Stimulated activated CD4-positive, alpha-beta T cell treated with anti-CD3 and anti-CD28 coated beads, Interleukin-1b, Interleukin-23, amount 100 ng/mL, for 1 hour (primary cell): ENCODE measurements at places on chromosomes 4 and X.

- no peak for DNase-seq
Measured at GRCh38 chr4:1207157-1207470, 34.7 kb upstream of the SPON2 start.

DNA sequence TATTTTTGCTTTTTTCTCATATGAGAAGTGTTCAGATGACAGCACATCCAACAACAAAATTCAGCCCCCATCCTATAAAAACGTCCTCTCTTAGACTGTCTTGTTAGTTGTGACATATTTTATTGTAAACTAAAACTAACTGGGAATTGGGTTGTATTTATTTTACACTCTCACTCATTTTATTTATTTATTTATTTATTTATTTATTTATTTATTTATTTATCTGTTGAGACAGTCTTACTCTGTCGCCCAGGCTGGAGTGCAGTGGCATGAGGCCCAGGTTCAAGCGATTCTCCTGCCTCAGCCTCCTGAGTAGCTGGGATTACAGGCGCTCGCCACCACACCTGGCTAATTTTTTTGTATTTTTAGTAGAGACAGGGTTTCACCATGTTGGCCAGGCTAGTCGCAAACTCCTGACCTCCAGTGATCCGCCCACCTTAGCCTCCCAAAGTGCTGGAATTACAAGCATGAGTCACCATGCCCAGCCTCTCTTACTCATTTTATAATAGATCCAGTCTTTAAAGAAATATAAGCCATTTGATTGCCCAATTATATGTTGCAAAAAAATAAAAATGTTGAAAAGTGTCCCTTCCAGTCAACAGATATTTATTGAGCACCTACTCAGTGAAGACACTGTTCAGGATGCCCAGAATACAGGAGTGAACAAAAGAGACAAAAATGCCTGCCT is 44.6 kb downstream of the PALLD start:
- no peak for DNase-seq

GRCh38 chr4:5722328-5722727 is 11.3 kb downstream of the EVC start:
- DNase-seq, result no peak

DNA sequence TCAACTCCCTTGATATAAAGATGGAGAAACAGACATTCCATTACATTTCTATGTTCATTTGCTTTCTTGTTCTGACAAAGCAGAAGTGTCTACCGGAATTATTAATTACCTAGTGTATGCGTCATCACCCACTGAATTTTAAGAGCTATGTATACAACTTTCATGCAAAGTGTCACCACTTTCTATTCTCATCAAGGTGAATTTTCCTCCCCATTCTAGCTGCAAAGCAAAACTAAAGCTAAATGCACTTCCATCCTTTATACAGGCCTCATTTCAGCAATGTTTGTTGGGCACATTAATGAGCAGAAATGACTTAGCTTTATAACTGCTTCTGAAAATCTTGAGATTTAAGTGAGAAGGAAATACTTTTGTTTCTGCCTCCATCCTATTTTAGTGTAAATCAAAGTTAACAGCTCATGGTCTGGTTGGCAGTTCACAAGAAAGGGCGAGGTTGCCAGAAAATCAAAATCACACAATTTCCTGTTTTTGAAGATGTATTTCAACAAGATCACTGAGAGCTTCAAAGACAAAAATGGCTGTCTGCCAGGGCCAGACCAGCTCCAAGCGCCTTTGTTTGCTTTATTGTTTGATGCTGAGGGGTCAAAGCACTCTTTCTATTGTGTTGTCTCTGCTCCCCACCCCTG is 7.2 kb upstream of the FAM9C start:
- DNase-seq, result no peak

DNA sequence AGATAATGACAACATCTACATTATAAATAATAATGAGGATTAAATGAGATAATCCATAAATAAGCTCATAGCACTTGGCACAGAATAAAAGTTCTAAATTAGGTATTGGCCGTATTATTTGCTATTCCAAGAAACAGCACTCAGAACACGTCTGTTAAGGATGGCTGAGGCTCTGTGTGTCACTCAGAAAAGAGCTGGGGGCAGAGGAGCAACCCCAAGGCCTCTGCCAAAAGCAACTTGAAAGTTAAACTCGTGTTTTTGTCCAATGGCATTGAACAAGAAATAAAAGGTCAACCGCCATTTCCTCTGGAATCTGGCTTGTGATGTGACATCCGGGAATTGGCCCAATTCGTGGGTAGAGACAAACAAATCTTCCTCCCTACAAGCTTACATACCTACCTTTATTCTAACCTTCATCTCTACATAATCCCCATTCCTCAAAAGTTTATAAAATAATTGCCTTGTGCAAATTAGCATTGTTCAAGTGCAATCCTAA is 42.3 kb upstream of the FAM241A start:
- no peak for DNase-seq

GRCh38 chrX:24231641-24232179 is 82.2 kb downstream of the SUPT20HL2 start:
- DNase-seq, result no peak

DNA sequence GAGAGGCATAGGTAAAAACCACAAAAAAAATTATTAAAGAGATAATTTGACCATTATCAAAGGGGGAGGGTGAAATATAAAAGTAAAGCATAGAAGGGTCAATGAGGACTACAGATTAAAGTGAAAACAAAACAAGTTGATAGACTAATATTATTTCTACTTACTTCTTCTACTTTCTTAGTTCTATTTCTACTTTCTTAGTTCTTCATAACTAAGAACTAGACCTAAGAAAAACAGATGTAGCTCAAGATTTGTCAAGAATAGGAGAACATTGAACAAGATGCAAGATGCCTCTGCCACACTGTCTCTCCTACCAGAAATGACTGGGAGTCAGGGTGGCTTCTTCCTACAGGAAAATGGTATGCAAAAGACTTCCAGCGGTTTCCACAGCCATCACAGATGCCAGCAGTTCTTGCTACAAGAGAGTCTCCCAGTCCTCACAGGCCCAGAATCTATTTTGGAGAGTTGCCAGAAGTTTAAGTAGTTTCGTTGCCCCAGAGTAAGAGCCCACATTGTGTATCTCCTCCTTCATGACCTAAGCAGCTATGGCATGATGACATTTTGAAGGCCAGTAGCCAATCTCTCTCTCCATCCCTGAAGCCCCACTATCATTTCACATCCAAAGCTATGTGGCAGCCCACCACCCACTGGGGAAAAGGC is 42.9 kb upstream of the DDX60 start:
- DNase-seq, result no peak

- no peak for DNase-seq
Measured at GRCh38 chr4:38621028-38621684, 42.8 kb upstream of the KLF3 start.

DNA sequence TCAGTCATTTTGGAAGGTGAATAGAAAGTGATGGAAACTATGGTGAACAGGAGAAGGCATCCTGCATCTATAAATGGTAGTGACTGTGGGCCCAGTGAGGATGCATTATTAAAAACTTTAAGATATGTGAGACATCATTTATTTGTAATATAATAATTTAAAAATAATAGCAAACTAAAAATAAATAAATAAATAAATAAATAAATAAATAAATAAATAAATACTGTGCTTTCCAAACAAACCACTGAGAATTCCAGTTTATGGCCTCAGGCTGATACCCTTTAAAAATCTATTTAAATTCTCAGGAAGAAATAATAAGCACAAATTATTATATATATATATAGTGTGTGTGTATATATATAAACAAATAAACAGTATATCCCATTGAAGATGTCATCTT is 248.0 kb upstream of the DCAF8L1 start:
- no peak for DNase-seq

DNA sequence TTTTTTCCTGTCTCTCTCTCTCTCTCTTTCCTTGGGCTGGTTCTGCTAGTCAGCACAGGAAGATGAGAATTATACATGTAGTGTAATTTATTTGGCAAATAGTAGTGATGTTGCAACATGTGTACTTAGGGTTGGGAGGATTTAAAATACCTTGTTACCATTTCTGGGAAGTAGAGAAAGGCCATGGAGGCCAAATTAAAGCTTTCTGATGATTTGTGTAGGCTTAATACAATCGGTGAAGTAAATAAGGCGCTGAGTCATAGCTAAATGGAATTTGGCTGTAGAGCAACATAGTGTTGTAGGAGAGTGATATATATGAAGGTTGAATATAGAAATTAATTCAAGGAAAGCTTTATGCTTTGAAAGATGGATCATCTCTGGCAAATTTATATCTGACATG is 295.3 kb downstream of the GRID2 start:
- no peak for DNase-seq

GRCh38 chr4:138310991-138311390 is 68.8 kb upstream of the SLC7A11 start:
- DNase-seq, result no peak

DNA sequence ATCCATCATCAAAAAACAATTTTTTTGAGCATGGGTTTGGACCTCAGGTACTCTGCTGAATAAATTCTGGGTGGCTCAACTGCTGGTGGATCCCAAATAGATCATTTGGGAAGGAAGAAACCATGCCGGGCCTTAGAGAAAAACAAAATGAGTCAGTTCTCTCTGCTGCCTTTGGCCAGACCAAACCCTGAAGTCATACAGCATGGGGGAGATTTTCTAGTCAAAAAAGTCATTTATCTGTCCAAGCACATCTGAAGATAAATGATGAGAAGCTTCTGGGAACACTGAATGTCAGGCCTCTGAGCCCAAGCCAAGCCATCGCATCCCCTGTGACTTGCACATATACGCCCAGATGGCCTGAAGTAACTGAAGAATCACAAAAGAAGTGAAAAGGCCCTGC is 261.4 kb downstream of the DHX15 start:
- DNase-seq, result no peak

DNA sequence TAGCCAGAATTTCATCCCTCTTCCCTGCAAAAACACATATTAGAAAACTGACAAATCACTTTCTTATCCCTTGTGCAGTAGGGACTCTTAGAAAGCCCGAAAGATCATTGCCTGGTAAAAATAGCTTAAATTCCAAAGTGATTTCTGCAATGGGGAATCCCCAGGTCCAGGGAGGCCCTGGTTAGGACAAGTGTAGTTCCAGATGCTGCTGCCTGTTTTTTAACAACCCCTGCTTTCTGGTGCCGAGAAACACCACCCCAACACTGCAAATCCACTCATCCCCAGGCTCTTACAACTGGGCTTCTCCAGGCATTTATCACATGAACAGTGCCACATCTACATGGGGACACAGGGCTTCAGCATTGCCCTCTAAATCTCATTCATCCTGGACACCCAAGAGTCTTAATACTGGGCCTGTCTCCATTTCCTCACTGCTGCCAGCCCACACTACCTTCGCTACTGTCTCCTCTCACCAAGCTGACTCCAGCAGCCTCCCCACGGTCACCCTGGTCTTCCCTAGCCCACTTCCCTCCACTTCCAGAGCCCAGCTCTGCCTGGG is 112.2 kb upstream of the PSAPL1 start:
- DNase-seq, result no peak

DNA sequence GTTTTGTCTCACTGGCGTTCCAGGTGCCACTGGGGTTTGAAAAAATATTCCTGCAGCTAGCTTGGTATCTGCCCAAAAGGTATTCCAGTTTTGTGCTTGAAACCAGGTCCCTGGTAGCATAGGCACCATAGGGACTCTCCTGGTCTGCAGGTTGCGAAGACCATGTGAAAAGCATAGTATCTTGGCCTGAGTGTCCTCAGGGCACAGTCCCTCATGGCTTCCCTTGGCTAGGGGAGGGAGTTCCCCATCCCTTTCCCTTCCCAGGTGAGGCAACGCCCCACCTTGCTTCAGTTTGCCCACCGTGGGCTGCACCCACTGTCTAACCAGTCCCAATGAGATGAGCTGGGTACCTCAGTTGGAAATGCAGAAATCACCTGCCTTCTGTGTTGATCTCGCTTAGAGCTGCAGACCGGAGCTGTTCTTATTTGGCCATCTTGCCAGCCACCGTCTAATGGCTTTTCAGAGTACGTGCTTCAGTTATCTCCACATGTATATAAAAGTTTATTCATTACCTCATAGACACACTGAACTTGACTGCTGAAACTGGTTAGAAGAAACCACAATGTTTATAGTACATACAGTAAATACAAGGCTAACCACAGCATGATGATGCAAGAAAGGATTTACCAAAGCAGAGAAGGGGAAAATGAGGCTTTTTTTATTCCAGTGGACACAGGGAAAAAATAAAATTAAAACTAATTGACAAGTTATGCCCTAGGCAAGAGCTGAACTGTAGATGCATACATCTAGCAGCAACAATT is 10.6 kb downstream of the PBDC1 start:
- no peak for DNase-seq

GRCh38 chr4:128688846-128689437 is 120.6 kb upstream of the JADE1 start:
- no peak for DNase-seq

- no peak for DNase-seq
Measured at GRCh38 chr4:13137390-13137789, 346.8 kb downstream of the RAB28 start.

GRCh38 chr4:98963538-98964433 is 31.7 kb upstream of the METAP1 start:
- DNase-seq, result no peak

- no peak for DNase-seq
Measured at GRCh38 chr4:100805538-100805937, 287.7 kb upstream of the EMCN start.

DNA sequence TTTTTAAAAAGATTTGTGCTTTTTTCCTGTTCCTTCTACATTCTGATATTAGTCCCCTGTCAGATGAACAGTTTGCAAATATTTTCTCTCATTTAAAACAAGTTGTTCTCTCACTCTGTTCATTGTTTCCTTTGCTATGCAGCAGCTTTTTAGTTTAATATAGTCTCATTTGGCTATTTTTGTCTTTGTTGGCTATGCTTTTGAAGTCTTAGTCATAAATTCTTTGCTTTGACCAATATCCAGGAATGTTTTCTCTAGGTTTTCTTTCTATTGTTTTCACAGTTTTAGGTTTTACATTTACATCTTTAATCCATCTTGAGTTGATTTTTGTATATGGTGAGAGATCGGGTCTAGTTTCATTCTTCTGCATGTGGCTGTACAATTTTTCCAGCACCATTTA is 136.8 kb downstream of the TET2 start:
- no peak for DNase-seq

- no peak for DNase-seq
Measured at GRCh38 chrX:69097451-69098236, 67.6 kb downstream of the PJA1 start.

DNA sequence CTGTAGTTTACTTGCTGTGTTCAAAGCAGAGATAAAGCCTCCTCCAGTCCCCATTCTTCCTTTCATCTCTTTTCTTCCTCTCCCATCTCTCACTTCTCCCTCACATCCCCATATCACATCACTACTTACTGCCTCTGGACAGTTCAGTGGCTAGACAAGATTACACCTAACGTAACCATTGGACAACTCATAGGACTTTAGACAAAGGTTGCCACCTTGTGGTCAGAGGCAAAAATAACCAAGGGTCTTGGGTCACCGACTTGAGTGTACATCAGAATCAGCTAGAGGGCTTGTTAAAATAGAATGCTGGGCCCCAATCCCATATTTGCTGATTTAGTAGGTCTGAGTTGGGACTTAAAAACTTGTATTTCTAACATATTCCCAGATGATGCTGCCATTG is 109.3 kb upstream of the DGKK start:
- DNase-seq, result no peak
